ENCODE measurements at places on chromosomes 2 and 18.
A peak's percentile ranks its signal among the peaks of the same experiment; 100 is the strongest.

- DNase-seq: peak; percentile 23
Observed at GRCh38 chr2:187174582-187174981, 273.5 kb downstream of the CALCRL start.

DNA sequence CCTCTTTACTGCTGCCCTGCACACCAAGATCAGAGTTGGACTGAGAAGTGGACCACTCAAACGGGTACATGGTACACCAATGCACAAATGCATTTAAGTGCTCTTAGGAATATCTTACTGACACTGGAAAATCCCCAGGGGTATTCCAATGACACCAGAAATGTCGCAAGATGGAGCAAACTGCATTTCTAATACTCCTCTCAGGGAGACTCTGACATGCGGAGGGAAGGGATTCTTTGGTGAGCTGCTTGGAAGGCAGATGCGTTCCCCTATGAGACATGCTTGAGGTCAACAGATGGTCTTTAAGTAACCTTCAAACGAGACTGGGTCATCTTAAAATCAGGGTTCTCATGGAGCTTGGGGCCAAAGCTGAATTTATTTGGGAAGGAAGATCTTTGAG, 521.8 kb upstream of the TCF4 start:
- DNase-seq: no peak

- DNase-seq: no peak
Observed at GRCh38 chr18:69954719-69955480, 7.2 kb upstream of the CD226 start.

- DNase-seq: peak; percentile 86
Observed at GRCh38 chr18:61502472-61502871, 169.2 kb downstream of the CDH20 start.

- peak; percentile 38 for DNase-seq
Observed at GRCh38 chr18:76265497-76266235, 229.4 kb downstream of the ZNF516 start.

DNA sequence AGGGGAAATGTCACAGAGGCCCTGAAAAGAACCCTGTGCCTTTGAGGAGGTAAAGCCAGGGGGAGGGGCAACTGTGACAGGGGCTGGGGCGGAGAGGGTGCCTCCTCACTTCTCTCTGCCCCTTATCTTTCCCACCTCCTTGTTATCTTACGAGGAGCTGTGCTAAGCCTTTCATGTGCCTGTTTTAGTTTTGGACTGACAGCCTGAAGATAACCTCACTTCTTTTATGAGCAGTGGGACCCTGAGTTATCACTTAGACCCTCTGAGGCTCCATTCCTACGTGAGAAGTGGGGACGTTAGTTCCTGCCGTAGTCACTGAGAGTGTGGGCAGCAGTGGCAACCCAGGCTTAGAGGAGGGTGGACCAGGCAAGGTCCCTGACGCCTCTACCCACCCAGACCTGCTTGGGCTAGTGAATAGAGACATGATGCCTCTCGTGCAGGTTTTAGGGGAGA, 39.5 kb upstream of the LBH start:
- no peak for DNase-seq

DNA sequence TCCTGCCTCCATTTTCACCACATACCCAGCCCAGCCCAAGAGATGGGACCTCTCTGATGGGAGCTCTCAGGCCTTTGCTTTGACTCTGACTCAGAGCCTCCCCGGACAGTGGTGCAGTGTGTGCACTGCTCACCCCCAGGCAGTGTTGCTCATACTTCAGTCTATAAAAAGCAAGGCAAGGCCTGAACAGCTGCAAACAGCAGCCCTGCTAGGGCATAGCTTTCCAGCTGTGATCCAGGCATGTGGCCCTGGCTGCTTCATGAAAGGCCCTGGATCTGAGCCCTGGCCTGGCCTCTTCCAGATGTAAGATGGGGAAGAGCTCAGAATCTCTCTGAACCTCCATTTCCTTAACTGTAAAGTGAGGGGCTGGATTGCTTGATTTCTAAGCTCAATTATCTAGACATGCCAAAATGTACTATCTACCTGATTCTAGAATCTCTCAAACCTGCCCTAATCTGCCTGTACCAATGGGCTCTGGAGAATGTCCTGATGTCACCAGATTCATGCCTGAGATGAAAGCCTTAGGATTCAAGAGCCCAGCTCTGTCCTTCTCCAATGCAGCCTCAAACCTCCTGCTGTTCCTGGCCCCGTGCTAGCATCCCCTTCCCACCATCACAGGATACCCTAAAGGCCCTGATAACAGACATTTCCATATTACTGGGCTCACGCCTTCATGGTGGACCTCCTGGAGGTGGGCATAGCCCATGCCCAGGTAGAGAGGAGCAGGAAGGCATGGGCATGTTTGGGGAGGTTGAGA, 206.9 kb downstream of the ARL4C start:
- DNase-seq: peak; percentile 89

- DNase-seq: no peak
Observed at GRCh38 chr2:157036726-157037125, 220.8 kb upstream of the GALNT5 start.

DNA sequence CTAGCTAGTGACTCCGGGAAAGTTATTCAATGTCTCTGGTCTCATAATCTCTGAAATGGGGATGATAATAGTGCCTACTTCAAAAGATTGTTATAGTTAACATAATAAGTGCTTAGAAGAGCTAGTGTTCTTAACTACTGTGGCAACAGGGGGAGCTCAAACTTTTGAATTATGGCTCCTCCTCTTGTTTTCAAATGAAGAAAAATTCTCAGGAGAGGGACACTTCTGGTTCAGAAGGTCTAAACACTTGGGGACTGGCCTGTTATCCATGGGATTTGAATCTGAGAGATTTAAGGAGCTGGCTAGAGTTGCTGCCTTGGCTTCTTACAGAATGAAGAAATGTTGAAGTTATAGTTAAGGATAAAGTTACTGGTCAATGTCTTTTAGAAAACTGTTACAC, 92.2 kb upstream of the ITGB6 start:
- peak; percentile 72 for DNase-seq

DNA sequence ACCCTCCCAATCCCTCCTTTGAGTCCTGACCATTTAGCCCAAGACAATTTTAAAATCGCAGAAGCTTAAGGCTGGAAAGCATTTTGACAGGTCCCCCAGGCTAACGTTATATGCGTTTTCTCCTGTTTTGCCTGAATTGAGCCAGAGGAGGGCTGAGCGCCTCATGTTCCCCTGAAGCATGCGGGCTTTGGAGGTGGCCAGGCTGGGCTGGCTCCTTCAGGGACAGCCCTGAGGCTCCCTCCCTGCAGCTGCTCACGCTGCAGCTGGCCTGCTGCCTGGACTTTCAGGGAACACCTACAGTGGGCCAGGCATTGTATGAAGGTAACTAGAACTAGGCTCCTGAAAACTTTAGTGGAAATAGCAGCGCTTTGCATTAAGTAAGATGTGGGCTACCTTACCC, 179.2 kb downstream of the ACKR3 start:
- DNase-seq: peak; percentile 26

DNA sequence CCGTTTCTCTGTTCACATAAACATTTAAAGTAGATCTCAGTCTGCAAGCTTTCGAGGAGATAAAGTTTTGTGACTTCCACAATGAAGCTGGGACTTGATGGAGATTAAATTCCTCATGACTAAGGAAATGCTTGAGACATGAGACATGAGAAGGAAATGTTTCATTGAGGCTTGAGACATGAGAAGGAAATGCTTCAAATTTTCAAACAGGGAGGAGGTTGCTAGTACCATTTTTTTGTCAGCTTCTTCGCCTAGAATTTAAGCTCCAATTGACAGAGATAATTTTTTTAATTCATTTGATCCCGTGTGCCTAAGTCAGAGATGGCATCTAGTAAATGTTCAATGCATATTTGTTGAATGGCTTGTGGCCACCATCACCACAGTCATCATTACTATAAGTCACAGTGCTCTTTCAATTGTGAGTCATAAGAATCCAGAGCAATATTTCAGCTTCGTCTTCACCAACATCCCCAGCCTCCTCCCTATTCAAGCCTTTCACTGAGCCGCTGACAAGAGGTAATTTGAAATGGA, 543 bp upstream of the MARCHF4 start:
- peak; percentile 83 for DNase-seq

- peak; percentile 45 for DNase-seq
Observed at GRCh38 chr2:65456064-65456463, 23.7 kb upstream of the SPRED2 start.

- no peak for DNase-seq
Observed at GRCh38 chr18:66457245-66457644, 146.6 kb downstream of the CDH19 start.

DNA sequence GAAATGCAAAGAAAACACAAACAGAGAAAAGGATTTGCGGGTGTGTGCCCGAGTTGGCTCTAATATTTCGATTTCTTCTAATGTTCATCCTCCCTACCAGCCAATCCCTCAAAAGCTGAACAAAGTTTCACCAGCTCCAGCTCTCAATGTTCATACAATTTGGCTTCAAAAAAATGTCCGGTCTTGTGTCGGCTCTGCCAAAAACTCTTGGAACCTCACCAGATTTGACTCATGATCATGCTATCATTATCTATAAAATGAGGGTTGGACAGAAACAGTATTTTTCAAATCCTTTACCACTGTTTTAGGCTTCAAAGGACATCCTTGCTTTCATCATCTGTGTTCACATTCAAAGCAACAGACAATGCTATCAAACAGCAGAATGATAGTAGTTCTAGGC, 88.2 kb downstream of the CRACDL start:
- DNase-seq: no peak

DNA sequence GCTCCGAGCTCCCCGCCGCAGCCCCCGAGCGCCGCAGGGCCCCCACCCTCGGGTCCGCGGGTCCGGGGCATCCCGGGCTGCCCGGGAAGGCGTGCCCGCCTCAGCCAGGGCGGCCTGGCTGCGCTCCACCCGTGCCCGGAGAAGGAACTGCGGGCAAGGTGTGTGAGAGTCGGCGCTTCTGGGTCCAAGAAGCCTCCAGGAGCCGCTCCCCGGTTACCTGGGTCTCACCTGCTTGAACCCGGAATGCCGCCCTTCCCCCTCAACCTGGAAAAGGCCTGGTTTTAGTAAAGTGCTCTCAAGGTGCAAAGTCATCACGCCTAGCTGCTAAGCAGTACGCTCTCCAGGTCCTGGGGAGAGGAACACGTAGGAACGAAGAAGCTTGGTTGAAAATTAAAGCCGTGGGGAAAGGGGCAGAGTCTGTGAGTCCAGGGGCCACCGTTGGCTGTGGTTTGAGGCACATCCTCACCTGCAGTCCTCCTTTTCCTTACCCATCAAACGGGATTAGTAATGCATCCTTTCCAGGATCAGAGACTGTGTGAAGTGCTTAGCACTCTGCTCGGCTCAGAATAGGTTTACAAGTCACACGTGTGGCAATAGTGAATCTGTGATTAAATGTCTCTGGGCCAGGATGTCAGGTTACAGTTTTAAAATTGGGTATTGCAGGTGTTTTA, 1.2 kb downstream of the ASAP2 start:
- DNase-seq: peak; percentile 40

- peak; percentile 54 for DNase-seq
Observed at GRCh38 chr2:84424152-84424551, 34.9 kb downstream of the SUCLG1 start.

DNA sequence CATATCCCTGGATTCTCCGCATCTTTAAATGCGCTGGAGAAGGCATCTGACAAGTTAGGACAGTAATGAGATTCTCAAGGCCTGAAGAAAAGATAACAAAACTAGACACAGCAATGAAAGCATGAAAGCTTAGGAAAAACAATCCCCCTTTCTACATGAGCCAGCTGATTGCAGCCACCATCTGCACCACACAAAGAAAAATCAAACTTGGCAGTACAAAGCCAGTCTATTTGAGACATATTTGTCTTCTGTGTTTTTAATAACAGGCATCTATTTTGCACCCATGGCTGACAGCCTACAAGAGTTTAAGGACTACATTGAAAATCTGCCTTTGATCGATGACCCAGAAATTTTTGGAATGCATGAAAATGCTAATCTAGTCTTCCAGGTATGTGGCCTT, 83.6 kb downstream of the TRABD2A start:
- DNase-seq: no peak

- DNase-seq: no peak
Observed at GRCh38 chr2:188727846-188728245, 246.3 kb upstream of the COL3A1 start.

DNA sequence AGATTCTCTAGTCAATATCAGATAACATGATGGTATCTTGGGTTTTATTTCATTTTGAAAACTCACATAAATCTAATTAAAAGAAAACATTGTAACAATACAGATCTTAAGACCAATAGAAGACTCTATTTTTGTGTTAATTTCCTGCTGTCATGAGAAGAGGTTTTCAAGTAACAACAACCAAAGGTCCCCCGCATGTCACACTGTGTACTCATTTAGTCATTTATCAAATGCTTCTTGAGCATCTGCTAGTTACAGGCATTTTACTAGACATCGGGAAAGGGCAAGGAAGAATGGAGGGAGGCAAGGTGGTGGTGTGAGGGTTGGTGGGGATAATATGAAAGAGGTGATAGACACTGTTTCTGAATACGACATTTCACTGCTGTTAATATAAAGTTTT, 77.7 kb upstream of the CHRNA1 start:
- no peak for DNase-seq

DNA sequence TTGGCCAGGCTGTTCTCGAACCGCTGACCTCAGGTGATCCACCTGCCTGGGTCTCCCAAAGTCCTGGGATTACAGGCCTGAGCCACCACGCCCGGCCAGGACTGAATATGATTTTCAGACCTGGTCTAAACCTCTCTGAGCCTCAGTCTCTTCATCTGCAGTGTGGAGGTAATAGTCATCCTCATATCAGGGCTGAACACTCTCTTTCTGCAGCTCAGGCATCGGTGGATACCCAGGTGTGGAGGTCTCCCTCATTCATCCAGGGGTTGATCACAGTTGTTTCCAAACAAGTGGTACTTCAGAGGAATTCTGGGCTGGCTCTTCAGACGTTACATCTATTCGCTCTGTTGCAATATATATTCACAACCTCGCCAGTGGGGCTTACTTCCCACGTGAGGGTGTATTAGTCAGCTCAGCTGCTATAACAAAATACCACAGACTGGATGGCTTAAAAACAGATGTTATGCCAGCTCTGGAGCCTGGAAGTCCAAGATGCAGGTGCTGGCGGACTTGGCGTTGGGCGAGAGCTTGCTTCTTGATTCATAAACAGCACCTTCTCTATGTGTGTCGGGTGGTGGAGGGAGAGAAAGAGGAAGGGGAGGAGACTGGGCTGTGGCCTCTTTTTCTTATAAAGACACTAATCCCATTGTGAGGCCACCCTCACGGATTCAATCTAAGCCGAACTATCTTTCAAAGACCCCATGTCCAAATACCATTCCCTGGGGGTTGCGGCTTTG, 2.9 kb upstream of the MBP start:
- DNase-seq: no peak

- DNase-seq: no peak
Observed at GRCh38 chr18:58615140-58616132, 13.5 kb downstream of the ALPK2 start.

GRCh38 chr2:124640221-124640750, 615.2 kb downstream of the CNTNAP5 start:
- DNase-seq: no peak

DNA sequence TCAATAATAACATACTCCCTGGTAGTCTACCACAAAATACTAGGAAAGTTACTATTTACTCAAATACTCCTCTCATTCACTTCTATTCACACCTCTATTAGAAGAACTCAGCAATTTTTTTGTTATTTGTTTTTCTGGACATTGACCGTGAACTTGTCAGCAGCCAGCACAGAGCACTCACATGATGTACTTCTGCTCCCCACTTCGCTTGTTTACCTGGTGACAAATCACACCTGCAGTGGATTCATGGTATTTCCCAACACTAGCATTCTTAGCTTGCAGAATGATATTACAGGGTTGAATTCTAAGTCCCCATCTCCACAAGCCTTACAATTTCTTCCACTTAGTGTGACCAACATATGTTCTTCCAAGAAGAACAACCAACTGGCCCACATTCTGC, 238.2 kb downstream of the SATB2 start:
- no peak for DNase-seq
